HuH-7.5 (cell line): ENCODE measurements at places on chromosomes 12 and 14.
A peak's percentile ranks its signal among the peaks of the same experiment; 100 is the strongest.

DNA sequence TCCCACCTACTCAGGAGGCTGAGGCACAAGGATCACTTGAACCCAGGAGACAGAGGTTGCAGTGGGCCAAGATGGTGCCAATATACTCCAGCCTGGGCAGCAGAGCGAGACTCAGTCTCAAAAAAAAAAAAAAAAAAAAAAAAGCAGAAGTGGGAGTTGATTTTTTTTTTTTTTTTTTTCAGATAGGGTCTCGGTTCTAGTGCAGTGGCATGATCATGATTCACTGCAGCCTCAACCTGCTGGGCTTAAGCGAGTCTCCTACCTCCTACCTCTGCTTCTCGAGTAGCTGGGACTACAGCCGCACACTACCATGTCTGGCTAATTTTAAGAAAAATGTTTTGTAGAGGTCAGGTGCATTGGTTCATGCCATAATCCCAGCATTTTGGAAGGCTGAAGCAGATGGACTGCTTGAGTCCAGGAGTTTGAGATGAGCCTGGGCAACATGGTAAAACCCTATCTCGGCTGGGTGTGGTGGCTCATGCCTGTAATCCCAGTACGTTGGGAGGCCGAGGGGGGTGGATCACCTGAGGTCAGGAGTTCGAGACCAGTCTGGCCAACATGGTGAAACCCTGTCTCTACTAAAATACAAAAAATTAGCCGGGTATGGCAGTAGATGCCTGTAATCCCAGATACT lies 16.3 kb upstream of the HSP90AA1 start:
- no peak for DNase-seq

- no peak for DNase-seq
Measured at GRCh38 chr12:92568691-92569090, 134.1 kb upstream of the PLEKHG7 start.

DNA sequence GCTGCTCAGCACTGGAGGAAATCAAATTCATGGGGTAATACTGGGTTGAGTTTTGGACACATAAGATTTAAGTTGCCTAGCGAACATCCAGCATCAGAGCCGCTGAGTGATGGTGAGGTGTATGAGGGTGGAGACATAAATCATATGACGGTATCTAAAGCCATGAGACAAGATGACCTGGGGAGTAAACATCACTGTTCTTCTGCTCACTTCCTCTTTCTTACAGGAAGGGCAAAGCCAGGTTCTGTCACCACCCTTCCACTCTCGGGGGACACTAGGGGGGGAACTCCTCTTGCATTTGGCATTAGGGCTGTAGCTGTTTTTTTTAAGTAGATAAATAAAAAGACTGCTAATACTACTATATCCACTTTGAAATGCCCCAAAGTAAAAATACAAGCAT lies 24.0 kb downstream of the PRDM4 start:
- DNase-seq, result no peak

DNA sequence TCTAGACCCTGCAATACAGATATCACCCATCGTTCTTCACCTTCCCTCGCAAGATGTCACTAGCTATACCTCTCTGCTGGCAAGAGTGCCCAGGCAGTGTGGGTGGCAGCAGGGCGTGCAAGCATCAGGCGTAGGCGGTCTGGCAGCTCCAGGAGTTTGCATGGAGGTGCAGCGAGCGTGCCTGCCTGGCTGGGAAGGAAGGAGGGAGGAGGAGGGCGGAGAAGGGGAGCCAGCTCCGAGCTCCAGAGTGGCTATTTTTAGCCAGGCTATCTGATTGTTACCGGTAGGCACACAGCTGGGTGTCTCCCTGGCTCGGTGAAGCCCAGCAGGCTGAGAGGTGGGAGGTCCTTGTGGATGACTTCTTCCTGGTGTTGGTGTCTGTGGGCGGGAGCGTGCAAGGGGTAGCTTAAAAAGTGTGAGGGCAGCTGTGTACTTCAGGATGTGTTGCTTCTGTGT lies 6.2 kb downstream of the FOXJ2 start:
- peak; percentile 55 for DNase-seq

GRCh38 chr12:57095440-57095839 lies 6.5 kb downstream of the NAB2 start:
- no peak for DNase-seq

DNA sequence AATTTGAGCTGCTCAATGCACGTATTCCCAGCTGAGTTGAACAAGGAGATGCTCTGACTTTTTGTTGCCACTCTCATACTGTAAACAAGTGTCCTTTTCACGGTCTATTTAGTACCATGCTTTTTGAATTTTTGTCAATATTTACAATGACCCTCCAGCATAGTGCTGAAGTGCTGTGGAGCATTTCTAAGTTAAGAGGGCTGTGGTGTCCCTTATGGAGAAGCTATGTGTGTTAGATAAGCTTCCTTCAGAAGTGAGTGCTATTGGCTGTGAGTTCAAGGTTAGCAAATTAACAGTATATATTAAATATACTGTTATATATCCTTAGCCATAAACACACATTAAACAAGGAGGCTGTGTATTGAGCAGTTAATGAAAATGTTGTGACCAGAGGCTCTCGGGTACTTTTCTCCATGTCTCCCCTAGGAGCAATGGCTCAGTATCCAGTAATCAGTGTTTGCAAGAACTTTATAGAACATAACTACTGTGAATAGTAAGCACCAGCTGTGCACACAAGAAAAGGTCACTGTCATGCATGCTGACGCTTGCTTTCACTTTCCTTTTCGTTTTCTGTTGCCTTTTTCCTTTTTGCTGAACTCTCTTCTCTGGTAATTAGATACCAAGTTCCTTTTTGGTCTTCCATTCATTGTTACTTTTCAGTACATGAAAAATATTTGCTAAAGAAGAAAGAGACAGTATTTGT lies 187.2 kb upstream of the NEDD1 start:
- no peak for DNase-seq

GRCh38 chr12:109994401-109995175 lies 1.6 kb downstream of the GIT2 start:
- no peak for DNase-seq

- peak; percentile 59 for DNase-seq
Measured at GRCh38 chr12:12032851-12033797, 37.6 kb upstream of the BCL2L14 start.

DNA sequence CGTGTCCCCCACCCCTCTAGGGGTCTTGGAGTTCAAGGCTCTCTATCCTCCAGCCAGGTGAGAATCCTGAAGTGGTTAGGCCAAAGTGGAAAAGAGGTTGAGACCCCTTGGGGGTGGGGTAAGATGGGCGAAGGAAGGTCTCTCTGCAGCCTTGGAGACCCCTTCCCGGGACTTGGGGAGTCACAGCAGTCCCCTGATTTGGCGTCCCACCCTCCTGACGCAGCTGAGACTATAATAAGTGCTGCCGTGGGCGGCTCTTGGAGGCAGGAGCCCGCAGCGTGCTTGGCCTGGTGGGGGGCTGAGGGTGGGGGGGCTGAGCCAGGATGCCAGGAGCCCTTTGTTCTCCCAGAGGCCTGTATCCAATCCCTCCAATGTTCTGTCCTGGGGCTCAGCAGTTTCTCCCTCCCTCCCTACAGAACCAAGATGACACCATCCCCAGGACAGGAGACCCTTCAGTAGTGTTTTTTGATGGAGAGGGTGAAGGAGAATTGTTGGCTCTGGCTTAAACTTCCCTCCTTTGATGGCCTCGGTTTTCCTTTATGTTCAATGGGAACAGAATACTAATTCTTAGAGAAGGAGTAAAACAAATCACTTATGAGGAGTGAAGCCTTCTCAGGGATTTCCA lies 1.5 kb upstream of the AGAP2 start:
- DNase-seq, result no peak

- no peak for DNase-seq
Measured at GRCh38 chr14:24172261-24172860, 481 bp downstream of the REC8 start.

DNA sequence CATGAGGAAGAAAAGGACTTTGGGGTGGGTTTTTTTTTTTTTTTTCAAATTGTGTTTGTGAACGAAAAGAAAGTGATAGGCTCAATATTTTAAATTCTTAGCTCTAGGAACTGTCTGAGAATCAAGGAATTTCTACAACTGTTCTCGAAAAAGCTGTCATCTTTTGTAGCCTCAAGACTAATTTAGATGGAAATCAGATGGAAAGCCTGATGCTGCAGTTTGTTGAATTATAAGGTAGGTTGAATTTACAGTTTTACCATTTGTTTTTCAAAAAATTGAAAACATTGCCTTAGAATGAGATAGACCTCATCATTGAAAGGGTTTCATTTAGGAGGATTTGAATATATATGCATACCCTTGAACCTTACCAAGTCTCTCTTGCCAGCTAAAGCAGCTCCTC lies 109.3 kb upstream of the TRHDE start:
- DNase-seq, result no peak

DNA sequence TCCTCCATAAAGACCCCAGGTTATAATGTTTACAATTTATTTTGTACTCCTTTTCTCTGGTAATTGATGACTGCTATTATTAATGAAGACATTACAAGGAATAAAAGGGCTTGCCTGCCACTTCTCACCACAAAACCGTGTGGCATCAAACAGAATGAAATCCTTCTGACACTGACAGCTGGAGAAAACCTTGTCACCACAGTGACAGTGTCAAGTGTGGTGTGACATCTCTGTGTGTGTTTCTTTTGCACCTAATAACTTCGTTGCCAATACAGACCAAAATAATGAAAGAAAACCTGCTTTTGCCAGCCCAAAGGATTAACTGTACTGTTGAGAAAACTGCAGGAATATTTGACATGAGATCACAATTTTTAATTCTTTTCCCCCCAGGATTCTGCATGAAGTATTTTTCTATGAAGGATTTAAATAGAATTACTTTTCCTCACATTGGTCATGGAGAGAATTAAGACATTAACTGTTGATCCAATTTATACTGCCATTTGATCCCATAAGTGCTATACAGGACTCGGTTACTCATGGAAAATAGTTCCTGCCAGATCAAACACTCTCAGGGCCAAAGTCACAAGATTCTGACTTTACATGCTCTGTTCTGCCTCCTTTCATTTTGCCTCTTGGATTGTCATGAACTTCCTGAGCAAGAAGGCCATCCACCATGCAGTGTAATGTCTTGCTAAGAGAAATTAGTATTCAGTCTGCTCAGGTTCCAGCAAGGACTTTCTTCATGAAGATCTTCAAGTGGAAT lies 60.4 kb upstream of the IFNG-AS1 start:
- no peak for DNase-seq

- no peak for DNase-seq
Measured at GRCh38 chr12:105100207-105100985, 7.1 kb upstream of the WASHC4 start.

- DNase-seq, result no peak
Measured at GRCh38 chr12:131351319-131352028, 359.4 kb upstream of the SFSWAP start.

GRCh38 chr14:105292826-105293711 lies 7.7 kb downstream of the BRF1 start:
- DNase-seq, result no peak

- DNase-seq, result no peak
Measured at GRCh38 chr12:44696542-44696941, 179.6 kb downstream of the NELL2 start.

DNA sequence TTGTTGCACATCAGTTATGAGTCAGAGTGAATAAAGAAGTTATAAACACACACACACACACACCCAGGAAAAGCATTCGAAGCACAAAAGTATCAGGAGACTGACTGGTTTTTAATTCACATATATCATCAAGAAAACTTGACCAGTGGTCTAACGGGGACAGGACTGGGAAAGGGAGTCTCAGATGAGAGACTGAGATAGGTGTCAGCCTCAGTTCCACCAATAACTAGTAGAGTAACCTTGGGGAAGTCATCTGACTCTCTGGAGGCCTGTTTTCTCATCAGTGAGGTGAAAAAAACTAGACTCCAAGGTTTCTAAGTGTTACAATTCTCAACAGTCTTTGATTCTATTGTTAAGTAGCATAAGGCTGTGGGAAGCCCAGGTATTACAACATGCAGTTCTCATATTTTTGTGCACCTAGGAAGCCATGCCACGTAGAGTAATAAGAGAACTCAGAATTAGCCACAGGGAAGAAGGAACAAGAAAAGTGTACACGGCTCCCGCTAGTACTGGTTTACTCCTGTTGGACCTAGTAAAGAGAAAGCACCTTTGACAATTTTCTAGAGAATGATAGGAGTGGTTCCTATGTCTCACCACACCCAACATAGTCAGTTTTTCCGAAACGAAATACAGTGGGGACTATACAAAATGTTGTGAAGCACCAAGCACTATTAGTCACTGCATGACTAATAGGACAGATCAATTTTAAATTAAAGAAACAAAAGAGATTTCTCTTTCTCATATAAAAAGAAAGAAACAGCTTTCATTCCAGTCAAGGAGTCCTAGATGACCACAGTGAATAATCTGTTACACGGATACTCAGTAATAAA lies 5.0 kb downstream of the PPTC7 start:
- DNase-seq, result no peak

DNA sequence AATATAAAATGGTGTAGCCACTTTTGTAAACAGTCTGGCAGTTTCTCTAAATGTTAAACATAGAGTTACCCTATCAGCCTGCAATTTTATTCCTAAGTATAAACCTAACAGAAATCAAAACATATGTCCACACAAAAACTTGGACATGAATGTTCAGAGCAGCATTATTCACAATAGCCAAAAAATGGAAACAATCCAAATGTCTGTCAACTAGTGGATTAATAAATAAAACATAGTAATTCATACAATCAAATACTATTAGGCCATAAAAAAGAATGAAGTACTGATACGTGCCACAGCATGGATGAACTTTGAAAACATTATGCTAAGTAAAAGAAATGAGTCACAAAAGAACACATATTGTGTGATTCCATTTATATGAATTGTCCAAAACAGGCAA lies 196.5 kb downstream of the NUAK1 start:
- no peak for DNase-seq

DNA sequence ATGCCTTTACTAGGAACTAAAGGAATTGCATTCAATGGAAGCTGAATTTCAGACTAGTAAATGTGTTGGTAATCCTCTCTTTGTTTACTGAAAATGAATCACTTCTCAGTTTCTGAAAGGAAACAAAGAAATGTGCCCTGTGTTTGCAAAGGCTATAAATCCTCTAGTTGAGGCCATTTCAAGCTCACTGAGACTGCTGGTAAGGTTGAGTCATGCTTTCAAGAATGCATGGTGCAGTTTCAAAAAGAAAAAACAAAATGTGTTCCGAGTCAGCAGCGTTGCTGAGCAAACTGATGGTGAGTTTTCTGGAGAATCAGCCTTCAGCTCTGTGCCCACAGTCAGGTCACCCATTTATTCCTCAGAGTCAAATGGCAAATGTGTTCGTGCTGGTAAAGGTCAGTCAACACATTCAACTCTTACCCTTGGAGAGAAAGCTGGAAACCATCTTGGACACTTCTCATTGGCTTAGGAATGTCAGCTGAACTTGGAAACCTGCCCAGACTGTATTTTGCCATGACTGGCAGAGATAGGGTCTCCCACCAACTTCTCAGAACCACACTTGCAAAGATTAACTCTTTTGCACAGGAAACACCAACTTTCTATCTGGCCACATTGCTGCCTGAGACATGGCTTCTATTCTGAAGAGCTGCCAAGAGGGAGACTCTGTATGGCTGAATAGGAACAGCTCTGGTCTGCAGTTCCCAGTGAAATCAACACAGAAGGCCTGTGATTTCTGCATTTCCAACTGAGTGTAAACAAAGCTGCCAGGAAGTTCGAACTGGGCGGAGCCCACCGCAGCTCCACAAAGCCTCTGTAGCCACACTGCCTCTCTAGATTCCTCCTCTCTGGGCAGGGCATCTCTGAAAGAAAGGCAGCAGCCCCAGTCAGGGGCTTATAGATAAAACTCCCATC lies 484.4 kb downstream of the ATP23 start:
- DNase-seq, result peak; percentile 12
